WTC11 (cell line): ENCODE measurements at places on chromosomes 4 and X.
A peak's percentile ranks its signal among the peaks of the same experiment; 100 is the strongest.

DNA sequence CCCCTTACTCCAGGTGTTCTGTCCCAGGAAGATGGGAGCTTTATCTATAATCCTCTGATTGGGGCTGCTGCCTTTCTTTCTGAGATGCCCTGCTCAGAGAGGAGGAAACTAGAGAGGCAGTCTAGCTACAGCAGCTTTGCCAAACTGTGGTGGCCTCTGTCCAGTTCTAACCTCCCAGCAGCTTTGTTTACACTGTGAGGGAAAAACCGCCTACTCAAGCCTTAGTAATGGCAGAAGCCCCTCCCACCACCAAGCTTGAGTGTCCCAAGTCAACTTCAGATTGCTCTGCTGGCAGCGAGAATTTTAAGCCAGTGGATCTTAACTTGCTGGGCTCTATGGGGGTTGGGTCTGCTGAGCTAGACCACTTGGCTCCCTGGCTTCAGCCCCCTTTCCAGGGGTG lies 394.9 kb upstream of the PABPC5 start:
- no peak for DNase-seq

DNA sequence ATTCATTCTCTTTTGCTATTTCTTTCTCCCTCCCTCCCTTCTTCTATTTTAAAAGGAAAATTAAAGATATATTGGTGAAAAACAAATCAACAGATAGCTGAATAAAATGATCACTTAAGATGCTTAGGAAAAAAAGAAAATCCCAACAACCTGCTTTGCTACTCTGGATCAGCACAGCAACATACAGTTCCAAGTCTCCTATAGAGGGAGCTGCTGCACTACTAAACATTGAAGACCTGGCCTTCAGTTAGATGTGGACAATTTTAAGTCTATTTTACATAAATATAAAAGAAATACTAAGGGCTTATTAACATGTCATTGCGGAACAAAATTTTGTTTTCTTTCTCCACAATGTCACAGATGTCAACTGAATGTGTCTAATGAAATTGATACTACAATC lies 226.4 kb downstream of the MAGEB5 start:
- no peak for DNase-seq

DNA sequence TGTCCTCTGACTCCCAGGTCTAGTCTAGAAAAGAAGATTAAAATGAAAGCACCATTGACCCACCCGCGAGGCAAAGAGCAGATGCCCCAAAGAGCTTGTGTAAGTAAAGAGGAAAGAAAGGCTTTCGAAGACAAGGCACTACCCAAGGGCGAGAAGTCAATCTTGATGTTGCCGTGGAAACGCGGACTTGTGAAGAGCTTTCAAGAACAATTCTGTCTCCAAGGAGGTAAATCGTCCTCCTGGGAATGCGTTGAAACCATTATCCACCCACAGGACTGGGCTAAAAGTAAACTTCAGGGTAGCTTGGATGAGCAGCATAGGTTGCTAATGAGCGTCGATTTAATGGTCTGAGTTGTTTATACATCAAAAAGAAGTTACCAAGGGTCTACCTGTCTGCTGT lies 189.3 kb downstream of the DHRSX start:
- DNase-seq: peak; percentile 58

DNA sequence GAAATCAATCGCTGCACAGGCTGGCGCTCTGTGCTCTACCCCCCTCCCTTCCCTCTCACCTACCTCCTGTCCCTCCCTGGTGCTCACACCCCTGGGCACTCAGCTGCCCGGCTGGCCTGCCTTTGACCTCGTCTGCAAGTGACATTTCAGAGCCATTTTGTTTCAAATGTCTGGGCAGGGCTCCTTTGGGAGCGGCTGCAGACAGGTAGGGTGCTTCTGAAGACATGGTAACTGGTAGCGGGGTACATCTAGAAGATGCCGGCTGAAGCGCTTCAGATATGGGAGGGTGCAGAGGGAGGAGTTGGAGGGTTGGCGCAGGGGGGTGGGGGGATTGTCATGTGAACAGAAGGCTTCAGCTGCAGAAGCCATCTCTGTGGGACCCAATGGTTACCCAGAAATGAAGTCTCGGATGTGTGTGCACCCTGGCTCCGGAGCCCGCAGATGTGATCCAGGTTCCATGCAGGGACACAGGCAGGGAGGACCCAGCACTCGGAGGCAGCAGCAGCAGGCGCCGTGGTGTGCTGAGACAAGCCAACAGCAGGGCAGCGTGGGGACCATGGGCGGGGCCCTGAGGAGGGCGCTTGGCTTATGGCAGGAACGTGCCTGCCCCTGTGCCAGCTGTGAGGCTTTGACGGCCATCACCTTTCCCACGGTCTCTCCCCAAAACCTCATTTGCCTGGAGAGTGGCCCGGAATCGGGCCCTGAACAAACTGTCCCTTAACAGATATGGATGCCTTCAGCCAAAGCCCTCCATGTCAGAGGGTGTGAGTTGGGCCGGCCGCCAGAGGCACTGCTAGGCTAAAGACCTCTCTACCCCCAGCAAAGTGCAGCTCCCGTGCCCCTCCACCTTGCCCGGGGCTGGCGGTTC lies 7.6 kb upstream of the DUSP9 start:
- DNase-seq: no peak

- DNase-seq: no peak
Measured at GRCh38 chr4:148004228-148004857, 272.5 kb downstream of the ARHGAP10 start.

- peak; percentile 10 for DNase-seq
Measured at GRCh38 chr4:911871-912490, 20.1 kb downstream of the GAK start.

DNA sequence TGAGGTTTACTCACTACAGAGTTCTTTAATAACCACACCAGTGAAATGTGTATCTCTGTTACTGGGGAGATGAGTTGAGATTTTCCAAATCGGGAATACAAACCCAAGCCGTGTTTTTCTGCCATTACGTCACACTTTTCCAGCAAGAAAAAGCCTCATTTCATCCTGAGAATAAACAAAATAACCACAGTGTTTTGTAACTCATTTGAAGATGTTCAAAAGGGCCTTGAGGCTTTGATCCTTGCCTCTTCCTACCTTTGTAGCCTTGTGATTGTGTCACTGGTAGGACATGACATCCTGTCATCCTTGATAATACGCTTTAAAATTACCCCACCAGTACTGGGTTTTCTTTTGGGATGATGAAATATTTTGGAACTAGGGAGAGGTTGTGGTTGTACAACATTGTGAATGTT lies 2.9 kb downstream of the USP11 start:
- no peak for DNase-seq

DNA sequence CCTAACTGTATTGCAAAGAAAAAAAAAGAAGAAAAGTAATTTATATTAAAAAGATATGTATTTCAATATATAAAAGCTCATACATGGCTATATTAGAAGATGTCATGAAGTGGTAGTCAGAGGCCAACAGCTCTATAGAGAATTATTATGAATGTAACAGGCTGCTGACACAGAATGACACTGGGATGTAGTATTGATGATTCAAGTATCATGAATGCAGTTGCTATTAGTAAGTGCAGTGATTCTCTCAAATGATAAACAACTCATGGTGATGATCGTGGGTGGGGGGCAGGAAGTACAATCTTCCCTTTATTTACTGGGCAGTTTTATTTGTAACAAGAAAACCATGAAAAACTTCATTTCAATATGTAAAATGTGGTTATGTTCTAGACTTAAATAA lies 124.6 kb downstream of the COL4A6 start:
- no peak for DNase-seq

DNA sequence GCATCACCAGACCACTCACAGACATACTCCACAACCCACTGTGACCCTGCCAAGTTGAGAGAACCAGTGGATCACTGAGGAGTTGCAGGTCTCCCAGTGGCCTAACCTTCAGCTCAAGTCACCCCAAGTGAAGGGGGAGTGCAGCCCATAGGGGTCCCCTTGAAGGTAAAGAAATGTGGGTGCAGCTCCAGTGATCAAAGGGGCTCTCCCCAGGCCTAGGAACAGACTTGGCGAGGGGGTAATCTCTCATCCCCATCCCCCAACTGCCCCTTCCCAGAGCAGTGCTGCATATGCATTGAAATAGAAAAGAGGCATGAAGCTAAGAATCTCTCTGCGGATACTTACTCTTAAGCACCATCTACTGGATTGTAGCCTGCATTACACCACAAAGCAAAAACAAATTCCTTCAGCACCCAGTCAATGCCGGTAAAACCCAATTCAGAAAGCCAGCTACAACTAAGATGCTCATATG lies 27.0 kb downstream of the MAGEE1 start:
- peak; percentile 12 for DNase-seq

- no peak for DNase-seq
Measured at GRCh38 chrX:75086731-75087195, 69.3 kb downstream of the ABCB7 start.

GRCh38 chrX:39667736-39668482 lies 429.8 kb downstream of the BCOR start:
- DNase-seq: no peak

DNA sequence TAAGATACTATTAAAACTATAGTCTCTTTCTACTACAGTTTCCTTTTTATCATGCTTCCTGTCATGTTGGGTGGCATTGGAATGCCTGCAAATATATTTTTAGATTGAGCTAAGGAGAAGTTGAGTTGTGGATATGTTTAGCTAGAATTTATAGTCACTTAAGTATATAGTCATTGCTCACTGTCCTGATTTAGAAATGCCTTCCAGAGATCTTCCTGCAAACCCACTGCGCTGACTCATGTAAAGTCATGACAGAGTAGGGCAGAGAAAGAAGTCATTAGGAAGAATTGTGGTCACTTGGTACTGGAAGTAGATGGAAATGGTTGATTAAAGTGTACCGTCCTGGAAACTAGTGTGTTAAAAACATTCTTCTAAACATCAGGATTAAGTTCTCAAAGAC lies 490.3 kb upstream of the PABPC4L start:
- no peak for DNase-seq

GRCh38 chr4:153045111-153045982 lies 109.2 kb downstream of the FHDC1 start:
- no peak for DNase-seq

- DNase-seq: no peak
Measured at GRCh38 chr4:126136922-126137781, 822.4 kb downstream of the FAT4 start.

DNA sequence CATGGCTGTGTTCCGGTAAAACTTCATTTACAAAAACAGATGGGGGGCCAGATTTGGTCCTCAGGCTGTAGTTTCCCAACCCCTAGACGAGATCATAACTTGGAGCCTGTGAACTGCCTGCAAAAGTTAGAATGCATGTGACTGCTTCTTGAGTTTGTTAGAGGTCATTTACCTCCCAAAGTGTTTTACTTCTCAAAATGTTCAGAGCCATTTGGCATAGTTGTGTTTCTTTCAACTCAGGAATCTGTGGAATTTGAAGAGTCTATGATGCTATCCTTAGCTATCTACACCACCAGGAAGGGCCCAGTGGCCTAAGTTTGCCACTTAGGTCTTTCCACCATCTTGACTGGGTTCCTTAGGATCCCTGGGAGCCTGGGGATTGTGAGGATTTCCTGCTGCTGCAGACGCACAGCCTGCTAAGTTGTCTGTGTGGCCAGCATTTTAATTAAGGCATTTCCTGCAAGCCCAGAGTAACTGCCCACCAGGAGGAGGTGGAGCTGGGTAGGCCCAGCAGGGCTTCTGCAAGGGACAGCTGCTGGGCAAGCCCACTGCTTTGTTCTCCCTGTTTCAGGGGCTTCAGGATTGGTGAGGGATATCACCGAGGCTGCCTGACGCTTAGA lies 53.1 kb downstream of the CCNI start:
- DNase-seq: peak; percentile 52

- DNase-seq: no peak
Measured at GRCh38 chr4:10963958-10964703, 279.6 kb upstream of the CLNK start.

- DNase-seq: no peak
Measured at GRCh38 chr4:87240341-87240740, 19.9 kb upstream of the KLHL8 start.

GRCh38 chr4:104302731-104303130 lies 192.0 kb downstream of the CXXC4 start:
- DNase-seq: no peak

GRCh38 chr4:177339477-177340374 lies 30.1 kb downstream of the NEIL3 start:
- no peak for DNase-seq

DNA sequence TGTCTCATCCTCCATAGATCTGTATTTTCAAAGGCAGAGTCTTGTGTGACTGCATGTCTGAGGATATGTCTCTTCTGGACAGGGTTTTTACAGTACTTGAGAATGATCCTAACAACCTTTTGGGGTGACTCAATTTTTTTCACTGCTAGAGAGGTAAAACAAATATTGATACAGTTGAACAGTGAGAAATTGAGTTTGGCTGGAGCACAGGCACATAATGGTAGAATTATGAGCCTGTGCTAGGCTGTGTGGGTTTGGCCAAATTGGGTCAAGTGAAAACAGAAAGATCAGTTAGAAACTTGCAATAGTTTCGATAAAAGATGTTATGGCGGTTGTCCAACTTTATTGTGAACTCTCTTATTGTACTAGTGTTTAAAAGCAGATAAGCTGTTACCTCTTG lies 23.3 kb upstream of the EOLA2 start:
- no peak for DNase-seq

DNA sequence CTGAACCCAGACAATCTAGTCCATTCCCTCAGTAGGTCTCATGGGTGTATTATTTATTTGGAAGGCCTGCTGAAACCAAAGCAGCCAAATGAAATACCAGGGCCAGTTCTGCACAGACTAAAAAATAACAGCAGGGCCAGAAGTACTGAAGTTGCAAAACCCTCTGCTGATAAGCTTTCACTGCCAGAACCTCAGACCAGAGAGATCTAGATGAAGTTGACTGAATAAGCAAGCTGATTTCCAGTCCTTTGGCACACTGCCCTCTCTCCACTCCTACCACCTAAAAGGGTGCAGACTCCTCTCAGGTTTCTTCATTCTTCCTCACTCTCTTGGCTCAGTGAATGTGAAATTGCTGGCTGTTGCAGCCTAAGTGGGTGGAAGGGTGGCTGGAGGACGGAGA lies 276.7 kb upstream of the KLF3 start:
- DNase-seq: no peak

DNA sequence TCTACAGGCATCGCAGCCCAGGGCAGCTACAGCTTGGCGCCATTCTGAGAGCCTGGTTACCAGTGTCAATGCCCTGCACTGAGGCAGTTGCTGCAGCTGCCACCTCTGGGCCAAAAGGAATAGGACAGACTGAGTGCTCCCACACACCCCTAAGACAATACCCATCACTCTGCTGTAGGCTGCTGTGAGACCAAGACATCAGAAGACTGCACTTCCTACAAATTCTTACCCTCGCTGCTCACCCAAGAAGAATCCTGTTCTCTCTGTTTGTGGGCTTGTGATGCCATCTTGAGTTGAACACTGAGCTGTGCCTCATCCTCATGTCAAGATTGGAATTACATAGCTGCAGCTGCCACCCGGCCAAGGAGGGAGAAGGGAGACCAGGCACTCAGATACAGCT lies 1847.0 kb upstream of the PCDH10 start:
- DNase-seq: no peak

- DNase-seq: no peak
Measured at GRCh38 chr4:79700356-79700755, 292.3 kb upstream of the GK2 start.

- no peak for DNase-seq
Measured at GRCh38 chr4:7435471-7436061, 836 bp upstream of the PSAPL1 start.

- DNase-seq: peak; percentile 60
Measured at GRCh38 chr4:184171011-184171410, 46.7 kb downstream of the ENPP6 start.

- no peak for DNase-seq
Measured at GRCh38 chrX:152445926-152446325, 5.2 kb downstream of the GABRA3 start.

- no peak for DNase-seq
Measured at GRCh38 chr4:22339491-22339890, 176.4 kb downstream of the ADGRA3 start.
